ENCODE measurements at places on chromosomes 2 and 18.

- DNase-seq = no peak
Observed at GRCh38 chr2:1140389-1141003, 189.8 kb downstream of the SNTG2 start.

GRCh38 chr2:1479346-1479745 lies 66.1 kb downstream of the TPO start:
- no peak for DNase-seq

GRCh38 chr2:69163109-69163508 lies 150.1 kb downstream of the ANTXR1 start:
- peak; percentile 84 for DNase-seq

DNA sequence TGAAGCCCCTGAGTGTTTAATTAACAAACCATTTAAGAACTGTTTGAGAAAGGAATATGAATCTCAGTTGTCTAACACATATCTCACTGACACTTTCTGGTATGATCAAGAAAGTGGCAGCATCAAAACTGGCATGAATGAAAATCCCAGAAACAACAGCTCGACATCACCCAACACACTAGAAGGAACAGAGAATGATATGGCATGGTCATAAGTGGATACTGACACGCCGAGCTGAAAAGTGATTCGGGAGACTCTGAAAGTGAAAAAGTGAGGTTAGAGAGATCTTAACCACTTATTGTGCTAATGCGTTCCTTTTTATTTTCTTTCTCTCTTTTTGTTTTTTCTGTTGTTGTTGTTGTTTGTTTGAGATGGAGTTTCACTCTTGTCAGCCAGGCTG lies 37.9 kb downstream of the MRPL35 start:
- no peak for DNase-seq

DNA sequence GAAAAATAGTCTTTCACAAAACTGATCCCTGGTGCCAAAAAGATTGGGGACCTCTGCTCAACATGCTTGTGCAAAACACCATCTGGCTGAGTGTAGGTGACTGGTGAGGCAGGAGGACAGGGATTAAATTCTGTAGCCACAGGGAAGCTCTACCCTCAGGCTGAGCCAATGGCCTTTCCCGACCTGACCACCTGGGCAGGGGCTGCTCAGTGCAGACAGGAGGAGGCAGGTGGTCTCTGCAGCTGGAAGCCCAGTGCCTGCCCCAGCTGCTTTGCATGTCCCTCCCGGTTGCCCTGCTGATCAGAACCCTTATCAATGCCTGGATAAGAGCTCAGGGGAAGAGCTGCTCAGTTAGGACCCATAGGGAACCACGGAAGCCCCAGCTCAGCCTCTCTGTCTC lies 235.3 kb downstream of the ANKRD36 start:
- no peak for DNase-seq

DNA sequence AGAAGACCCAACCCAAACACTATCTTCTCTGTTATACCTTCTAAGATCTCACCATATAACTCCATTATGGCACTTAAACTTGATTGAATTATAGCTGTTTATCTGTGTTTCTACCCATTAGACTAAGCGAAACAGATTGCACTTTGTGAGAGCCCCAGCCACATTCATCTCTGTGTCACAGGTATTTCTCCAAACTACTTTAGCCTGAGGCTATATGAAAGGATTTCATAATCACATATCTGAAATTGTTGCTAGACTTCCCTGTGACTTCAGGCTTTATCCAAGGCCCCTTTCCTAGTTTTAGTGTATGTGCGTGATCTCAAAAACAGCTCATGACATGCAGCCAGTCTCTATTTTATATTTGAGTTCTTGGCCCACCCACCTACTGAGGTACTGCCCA lies 745.0 kb upstream of the ACVR2A start:
- no peak for DNase-seq

DNA sequence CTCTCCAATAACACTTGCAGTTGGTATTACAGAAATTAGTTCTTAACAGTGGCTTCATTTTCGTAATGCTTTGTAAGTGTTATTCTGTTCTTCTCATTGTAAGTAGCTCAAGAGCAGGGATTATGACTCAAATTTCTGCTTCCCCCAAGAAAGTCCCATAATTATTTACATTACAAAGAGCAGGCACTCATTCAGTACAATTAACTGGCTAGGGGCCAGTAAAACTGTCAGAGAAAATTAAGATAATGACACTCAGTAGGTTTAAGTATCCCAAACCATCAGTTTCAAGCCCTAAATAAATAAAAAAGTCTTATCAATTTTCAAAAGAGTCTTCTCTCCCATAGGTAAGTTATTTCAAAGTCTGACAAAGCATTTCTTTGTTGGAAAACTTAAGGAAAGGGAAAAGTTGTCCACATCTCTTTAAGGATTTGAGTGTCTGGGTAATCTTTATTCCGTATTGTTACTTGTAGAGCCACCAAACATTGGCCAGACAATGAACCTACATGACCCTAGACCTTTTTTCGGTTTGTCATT lies 137.1 kb downstream of the ARHGAP28 start:
- no peak for DNase-seq

- DNase-seq = no peak
Observed at GRCh38 chr18:12998332-12999060, 7.3 kb downstream of the CEP192 start.

DNA sequence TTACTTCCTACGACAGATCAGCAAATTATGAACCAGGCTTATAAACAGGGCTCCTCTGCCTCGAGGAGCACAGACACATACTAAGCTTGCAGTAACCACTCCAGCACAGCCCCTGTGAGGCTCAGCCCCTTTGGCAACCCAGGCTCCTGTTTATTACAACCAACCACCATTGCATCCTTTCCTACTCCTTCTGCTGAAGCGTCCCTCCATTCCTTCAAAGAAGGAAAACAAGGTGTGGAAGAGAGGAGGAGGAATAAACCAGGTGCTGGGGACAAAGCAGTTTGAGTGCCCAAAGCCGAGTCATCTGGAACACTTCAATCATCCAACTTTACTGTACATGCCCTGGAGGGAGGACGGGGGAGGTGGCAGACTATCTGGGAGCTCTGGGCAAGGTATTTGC lies 87.2 kb upstream of the MGAT4A start:
- DNase-seq = no peak

DNA sequence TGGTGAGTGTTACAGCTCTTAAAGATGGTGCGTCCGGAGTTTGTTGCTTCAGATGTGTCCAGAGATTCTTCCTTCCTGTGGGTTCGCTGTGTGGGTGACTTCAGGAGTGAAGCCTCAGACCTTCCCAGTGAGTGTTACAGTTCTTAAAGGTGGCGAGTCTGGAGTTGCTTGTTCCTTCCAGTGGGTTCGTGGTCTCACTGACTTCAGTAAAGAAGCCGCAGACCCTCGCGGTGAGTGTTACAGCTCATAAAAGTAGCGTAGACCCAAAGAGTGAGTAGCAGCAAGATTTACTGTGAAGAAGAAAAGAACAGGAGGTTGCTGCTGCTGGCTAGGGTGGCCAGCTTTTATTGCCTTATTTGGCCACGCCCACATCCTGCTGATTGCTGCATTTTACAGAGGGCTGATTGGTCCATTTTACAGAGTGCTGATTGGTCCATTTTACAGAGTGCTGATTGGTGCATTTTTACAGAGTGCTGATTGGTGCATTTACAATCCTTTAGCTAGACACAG lies 34.0 kb upstream of the SPTBN1 start:
- no peak for DNase-seq

DNA sequence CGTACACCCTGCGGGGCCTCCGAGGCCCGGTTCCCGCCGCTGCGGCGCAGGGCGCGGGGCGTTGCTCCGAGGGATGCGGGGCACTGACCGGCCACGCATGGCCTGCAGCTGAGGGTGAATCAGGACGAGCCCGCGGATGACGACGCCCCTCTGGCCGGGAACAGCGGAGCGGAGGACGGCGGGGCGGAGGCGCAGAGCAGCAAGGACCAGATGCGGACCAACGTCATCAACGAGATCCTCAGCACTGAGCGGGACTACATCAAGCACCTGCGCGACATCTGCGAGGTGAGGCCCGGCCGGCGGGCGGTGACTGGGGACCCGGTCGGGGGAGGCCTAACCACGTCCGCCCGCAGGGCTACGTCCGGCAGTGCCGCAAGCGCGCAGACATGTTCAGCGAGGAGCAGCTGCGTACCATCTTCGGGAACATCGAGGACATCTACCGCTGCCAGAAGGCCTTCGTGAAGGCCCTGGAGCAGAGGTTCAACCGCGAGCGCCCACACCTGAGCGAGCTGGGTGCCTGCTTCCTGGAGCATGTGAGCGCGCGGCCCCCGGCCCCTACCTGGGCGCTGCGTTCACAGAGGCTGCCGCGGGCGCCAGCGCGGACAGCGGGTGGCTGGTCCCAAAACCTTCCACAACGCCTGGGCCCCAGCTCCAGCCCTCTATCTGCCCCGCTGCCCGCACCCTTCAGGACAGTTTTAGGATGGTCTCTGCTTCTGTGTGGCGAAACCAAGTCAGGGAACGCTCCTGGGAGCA lies 53.2 kb downstream of the FAM168B start:
- DNase-seq = no peak

GRCh38 chr18:24561369-24561965 lies 101.0 kb downstream of the HRH4 start:
- no peak for DNase-seq

DNA sequence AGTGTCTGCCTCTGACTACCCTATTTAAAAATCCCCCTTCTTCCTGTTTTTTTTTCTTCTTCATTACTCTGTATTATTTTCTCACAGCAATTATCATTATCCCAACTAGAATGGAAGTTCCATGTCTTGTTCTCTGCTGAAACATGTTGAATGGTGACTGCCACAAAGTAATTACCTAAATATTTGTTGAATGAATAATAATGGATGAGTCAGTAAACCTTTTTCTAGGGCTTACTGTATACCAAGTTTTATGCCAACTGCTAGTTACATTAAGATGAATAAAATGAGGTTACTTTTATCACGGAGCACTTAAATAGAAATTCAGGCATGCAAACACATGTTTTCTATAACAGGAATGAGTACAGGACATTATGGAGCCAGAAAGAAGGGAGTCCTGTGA lies 490.6 kb downstream of the THSD7B start:
- no peak for DNase-seq

- no peak for DNase-seq
Observed at GRCh38 chr2:44969936-44970335, 28.4 kb downstream of the SIX3 start.

DNA sequence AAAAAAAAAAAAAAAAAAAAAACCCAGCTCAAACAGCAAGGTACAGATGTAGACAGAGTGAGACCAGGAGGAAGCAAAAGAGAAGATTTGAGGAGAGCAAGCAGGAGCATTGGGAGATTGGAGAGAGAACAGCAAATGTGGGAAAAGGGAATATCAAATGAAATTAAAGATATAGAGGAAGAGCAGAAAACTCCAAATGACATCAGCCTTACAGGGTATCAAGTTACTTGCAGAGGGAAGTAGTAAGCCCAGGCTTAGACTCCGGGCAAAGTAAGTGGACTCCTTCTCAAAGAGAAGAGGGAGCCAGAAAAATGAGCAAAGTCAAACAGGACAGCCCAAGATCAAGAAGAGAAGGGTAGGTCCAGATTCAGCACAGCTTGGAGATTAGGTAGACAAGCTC lies 93.3 kb upstream of the PPP1CB start:
- DNase-seq = no peak

- DNase-seq = no peak
Observed at GRCh38 chr2:218270721-218271486, 585 bp downstream of the PNKD start.

- no peak for DNase-seq
Observed at GRCh38 chr2:221001381-221001801, 570.7 kb downstream of the EPHA4 start.

DNA sequence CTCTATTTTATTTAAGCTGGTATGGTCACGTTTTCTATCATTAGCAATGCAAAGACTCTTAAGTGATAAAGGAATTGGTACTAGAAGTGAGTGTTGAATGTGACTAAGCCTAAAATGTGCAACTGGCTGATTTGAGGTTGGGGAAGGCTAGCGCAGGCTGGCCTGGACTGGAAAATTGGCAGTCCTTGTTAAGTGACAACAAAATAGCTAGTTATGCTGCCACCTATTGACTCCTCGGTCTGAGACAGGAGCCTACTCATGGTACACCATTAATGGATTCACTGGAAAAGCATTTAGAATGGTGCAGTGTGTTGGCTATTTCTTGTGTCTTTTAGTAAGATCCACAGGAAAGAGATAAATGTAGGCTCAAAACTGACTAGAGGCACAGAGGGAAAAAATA lies 5.7 kb upstream of the WIPF1 start:
- DNase-seq = no peak

DNA sequence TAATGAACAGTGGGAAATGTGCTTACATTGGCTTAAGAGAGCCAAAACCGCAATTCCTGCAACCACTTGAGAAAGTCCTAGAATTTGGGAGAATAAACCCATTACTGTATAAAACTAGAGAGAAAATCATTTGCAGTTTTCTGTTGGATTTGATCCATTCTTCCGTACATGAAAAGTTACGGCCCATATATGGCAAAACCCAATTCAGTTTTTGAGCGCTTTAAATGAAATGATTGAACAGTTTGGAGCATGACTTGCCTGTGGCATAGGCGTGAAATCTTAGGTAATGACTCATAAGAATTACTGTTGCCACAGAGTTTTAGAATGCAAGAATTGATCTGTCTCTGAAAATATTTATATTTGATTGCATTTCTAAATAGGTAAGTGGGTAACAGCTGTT lies 52.0 kb downstream of the PHLPP1 start:
- no peak for DNase-seq

DNA sequence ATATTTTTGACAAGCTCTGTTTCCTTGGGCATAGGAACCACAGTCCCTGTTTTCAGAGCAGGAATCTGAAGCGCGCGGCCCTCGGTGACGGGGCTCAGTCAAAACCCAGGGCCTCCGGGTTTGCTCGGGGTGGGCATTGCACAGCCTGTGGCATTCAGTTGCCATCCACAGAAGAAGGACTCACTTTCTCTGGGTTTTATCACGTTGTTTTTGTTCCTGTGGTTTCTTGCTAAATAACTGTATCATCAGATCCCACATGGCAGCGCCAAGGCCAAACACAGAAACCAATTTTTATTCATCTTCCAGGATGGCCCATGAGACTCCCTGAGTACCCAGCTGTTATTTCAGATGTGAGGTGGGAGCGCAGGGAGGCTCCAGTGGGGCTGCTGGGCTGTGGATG lies 35.6 kb downstream of the SGPP2 start:
- DNase-seq = no peak

All from AG04449 (cell line).